CD4-positive, alpha-beta memory T cell (primary cell): ENCODE measurements at places on chromosomes 3 and 15. TPM values are rescaled to one million over a fixed set of nuclear protein-coding genes. Genes with fewer than 3 reads are reported as not detected.

DNA sequence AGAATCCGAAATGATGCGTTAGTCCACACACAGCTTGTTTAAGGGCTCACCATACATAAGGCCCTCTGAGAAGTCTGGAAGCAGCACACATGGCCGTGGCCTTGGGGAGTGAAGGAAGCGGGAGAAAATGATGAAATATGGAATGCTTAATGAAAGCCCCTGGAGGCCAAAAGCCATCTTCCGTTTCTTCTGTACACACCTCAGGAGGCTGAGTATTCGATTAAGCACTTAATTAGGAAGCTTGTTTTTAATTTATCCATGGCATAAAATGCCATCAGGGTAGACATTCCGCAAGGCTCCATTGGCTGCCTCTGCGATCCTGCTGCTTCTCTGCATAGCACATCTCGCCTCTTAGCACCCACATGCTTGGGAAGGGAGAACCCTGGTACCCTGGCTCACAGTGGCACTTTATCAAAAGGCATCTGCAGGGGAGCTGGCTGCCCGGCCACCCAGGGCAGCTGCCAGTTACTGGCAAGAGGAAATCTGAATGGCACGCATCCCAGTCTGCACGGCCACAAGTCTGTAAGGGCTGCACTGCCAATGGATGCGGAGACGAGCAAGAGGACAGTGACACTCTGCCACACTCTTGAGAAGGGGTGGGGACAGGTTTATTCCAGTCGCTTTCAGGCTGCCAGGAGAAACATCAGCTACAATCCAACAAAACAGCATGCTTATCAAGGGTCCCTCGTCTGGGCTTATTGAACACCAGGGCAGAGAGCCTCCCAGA, 356.2 kb downstream of the OCA2 start:
- no peak for DNase-seq
- no peaks in the 10 kb centered on the region for H3K4me1 ChIP-seq
- no peaks in the 10 kb centered on the region for H3K27me3 ChIP-seq
- H3K4me3 ChIP-seq, result no peak overlapping the region
- H3K27ac ChIP-seq, result no peak overlapping the region

- no peaks in the 10 kb centered on the region for H3K27me3 ChIP-seq
- H3K4me3 ChIP-seq, result no peak overlapping the region
- H3K36me3 ChIP-seq, result no peaks in the 10 kb centered on the region
- H3K27ac ChIP-seq, result no peak overlapping the region
Observed at GRCh38 chr3:147002721-147003120, 397.6 kb upstream of the PLSCR5 start.

DNA sequence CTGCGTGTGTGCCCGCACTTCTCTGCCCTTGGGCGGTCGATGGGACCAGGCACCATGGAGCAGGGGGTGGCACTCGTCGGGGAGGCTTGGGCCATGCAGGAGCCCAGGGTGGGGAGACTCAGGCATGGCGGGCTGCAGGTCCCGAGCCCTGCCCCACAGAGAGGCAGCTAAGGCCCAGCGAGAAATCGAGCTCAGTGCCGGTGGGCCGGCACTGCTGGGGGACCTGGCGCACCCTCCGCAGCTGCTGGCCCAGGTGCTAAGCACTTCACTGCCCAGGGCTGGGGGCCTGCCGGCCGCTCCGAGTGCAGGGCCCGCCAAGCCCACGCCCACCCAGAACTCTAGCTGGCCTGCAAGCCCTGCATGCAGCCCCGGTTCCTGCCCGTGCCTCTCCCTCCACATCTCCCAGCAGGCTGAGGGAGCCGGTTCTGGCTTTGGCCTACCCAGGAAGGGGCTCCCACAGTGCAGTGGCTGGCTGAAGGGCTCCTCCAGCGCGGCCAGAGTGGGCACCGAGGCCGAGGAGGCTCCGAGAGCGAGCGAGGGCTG, 553 bp upstream of the RTP4 start:
- H3K4me3 ChIP-seq, result peak overlapping the region; percentile 93
- H3K27me3 ChIP-seq, result no peaks in the 10 kb centered on the region
- peaks cover 24% of the 10 kb centered on the region for H3K4me1 ChIP-seq
- peaks cover 17% of the 10 kb centered on the region for H3K36me3 ChIP-seq

- no peak overlapping the region for H3K4me3 ChIP-seq
- H3K27ac ChIP-seq, result no peak overlapping the region
- H3K4me1 ChIP-seq, result no peaks in the 10 kb centered on the region
Observed at GRCh38 chr15:51652084-51652668, 29.1 kb upstream of the SCG3 start.

- no peak overlapping the region for H3K4me3 ChIP-seq
- H3K27me3 ChIP-seq, result no peaks in the 10 kb centered on the region
Observed at GRCh38 chr15:62209821-62210220, 44.7 kb upstream of the C2CD4B start.

DNA sequence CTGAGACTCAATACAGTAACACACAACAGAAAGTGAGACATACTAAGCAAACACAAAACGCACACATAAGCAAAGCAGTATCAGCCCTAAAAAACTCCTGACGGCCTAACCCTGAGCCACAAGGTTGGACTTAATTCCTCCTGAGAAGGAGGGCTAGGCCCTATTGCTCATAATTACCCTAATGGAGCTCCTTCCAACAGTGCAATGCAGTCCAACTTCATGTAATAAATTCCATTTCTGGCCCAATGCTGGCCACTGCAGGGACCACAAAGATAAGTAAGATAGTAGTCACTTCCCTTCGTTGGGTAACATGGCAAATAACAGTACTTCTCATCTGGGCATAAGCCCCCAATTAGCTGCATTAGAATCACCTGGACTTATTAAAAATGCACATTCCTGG, 4.2 kb downstream of the VPS39 start:
- peaks cover 5% of the 10 kb centered on the region for H3K36me3 ChIP-seq
- no peak for DNase-seq
- peaks cover 34% of the 10 kb centered on the region for H3K4me1 ChIP-seq
- H3K4me3 ChIP-seq, result no peak overlapping the region

GRCh38 chr15:24940236-24940635, 14.6 kb upstream of the SNRPN start:
- no peak for DNase-seq
- no peaks in the 10 kb centered on the region for H3K36me3 ChIP-seq
- H3K4me3 ChIP-seq, result no peak overlapping the region
- no peaks in the 10 kb centered on the region for H3K27me3 ChIP-seq

FBXL22 gene
- 1.9 TPM for total RNA-seq

GRCh38 chr3:112633191-112633590, 7.8 kb downstream of the CCDC80 start:
- DNase-seq, result no peak
- no peak overlapping the region for H3K27ac ChIP-seq
- no peak overlapping the region for H3K4me3 ChIP-seq
- H3K36me3 ChIP-seq, result no peaks in the 10 kb centered on the region

- peaks cover 5% of the 10 kb centered on the region for H3K36me3 ChIP-seq
- H3K27me3 ChIP-seq, result no peaks in the 10 kb centered on the region
Observed at GRCh38 chr3:42090973-42091731, at the start of gene TRAK1. Gene TRAK1 (plus strand): TSS chr3:42091357. CDS start chr3:42091470, 113 bp downstream.

- peaks cover 61% of the 10 kb centered on the region for H3K36me3 ChIP-seq
- no peak for DNase-seq
- H3K27ac ChIP-seq, result no peak overlapping the region
- no peaks in the 10 kb centered on the region for H3K27me3 ChIP-seq
- no peaks in the 10 kb centered on the region for H3K4me1 ChIP-seq
Observed at GRCh38 chr15:45674677-45675076, 39.8 kb downstream of the SQOR start.

DNA sequence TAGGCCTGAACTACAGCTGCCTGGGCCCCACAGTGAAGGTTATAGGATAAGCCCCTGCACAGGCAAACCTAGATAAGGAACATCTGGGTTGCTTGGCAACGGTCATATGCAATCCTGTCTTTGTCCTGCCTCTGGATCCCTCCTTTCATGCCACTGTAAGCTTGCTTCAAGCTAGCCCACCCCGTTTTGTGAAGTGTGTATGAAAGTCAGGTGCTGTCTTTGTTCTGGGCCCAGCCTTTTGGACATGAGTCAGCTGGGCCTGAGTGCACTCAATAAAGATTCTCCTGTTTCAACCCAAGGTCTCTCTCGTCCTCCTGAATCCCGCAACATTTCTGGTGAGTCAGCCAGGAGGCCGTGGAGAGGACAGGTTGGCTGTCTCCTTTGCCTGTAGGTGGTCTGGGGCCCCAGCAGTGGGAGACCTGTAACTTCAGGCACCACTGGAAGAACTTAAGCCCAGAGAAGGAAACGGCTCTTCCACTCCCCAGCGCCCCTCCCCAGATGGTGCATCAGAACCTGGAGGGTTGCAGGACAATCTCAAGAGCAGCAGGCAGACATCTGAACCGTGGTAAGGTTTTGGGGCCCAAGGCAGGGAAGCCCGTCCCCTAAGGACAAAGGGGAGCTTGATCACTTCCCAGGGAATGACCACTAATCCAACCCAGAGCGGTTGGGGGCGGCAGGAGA, 8.3 kb upstream of the SLC9C1 start:
- H3K27ac ChIP-seq, result no peak overlapping the region
- no peak overlapping the region for H3K4me3 ChIP-seq
- no peaks in the 10 kb centered on the region for H3K27me3 ChIP-seq
- DNase-seq, result no peak
- peaks cover 33% of the 10 kb centered on the region for H3K4me1 ChIP-seq

- H3K27me3 ChIP-seq, result no peaks in the 10 kb centered on the region
- no peak for DNase-seq
Observed at GRCh38 chr3:138202945-138203701, 16.0 kb downstream of the ARMC8 start.

DNA sequence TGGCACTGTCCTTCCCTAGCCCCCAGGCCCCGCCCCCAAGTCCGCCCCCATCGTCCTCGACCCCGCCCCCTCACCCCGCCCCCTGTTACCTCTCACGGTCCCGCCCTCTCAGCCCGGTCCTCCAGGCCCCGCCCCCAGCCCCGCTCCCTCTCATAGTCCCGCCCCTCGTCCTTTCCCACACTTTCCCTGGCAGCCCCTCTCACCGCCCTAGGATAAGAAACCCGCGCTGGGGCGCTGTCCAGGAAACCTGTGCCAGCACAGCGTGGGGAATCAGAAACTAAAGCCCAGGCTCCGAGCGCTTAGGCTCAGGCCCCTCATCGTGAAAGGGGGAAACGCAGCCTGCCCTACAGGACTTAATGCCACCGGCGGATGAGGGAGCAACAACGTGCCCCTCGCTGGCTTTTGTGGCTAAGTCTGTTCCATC, 20.9 kb downstream of the TRPM1 start:
- no peak overlapping the region for H3K4me3 ChIP-seq
- peaks cover 4% of the 10 kb centered on the region for H3K27me3 ChIP-seq
- H3K27ac ChIP-seq, result no peak overlapping the region
- no peaks in the 10 kb centered on the region for H3K4me1 ChIP-seq
- DNase-seq, result peak; percentile 8
- no peaks in the 10 kb centered on the region for H3K36me3 ChIP-seq

ALDH1L1 gene
- total RNA-seq, result not detected

DNA sequence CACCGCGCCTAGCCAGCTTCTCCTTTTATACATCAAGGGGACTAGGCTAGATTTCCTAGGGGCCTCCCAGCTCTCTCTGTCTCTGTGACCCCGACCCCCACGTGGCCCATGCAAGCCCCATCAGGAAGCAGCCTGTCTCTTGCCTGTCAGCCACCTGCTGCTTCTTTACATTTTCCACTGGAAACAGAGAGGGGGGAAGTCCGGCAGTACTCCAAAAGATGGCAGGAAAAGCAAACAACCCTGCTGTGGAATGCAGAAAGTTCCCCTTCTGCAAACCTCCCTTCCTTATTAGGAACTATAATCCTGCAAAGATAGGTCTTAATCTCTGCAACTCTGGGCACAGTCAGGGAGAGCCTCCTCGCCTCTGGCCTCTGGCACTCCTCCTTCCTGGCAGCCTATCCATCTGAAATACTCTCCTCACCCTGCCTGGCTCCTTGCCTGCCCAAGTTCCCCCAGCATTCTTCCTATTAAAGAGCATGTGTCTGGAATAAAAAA, 47.4 kb upstream of the HACD2 start:
- no peak overlapping the region for H3K4me3 ChIP-seq
- H3K27me3 ChIP-seq, result no peaks in the 10 kb centered on the region
- H3K27ac ChIP-seq, result no peak overlapping the region
- DNase-seq, result no peak
- H3K36me3 ChIP-seq, result no peaks in the 10 kb centered on the region

GRCh38 chr3:187648177-187648576, 22.0 kb downstream of the SST start:
- no peak overlapping the region for H3K4me3 ChIP-seq
- H3K27ac ChIP-seq, result no peak overlapping the region
- no peaks in the 10 kb centered on the region for H3K36me3 ChIP-seq
- DNase-seq, result no peak

DNA sequence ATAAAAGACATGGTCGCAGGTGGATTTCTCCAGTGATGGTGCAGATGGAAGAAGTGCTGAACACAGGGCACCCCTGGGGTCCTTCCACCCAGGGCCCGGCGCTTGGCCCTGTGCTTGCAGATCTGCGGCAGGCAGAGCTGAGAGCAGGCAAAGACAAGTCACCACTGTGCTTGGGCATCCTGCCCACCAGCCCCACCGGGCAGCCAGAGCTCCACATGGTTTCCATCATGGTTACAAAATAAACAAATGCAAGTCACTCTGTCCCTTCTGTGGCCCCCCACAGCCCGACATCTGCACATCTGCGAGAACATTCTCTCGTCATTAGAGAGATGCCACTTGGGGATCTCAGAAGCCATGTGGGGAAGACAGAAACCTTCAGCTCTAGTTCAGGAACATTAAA, 37.6 kb upstream of the SFMBT1 start:
- H3K4me3 ChIP-seq, result no peak overlapping the region
- no peak for DNase-seq
- no peaks in the 10 kb centered on the region for H3K27me3 ChIP-seq
- no peak overlapping the region for H3K27ac ChIP-seq
- H3K36me3 ChIP-seq, result no peaks in the 10 kb centered on the region

- DNase-seq, result no peak
- peaks cover 54% of the 10 kb centered on the region for H3K36me3 ChIP-seq
- no peaks in the 10 kb centered on the region for H3K27me3 ChIP-seq
- no peaks in the 10 kb centered on the region for H3K4me1 ChIP-seq
Observed at GRCh38 chr15:43408789-43409188, 37.9 kb downstream of the TUBGCP4 start.

- no peaks in the 10 kb centered on the region for H3K27me3 ChIP-seq
- DNase-seq, result no peak
- no peak overlapping the region for H3K27ac ChIP-seq
Observed at GRCh38 chr15:72289597-72290325, 17.4 kb upstream of the PARP6 start.

OTOL1 gene
- total RNA-seq, result not detected

KNG1 gene
- not detected for total RNA-seq

- no peaks in the 10 kb centered on the region for H3K27me3 ChIP-seq
- no peak for DNase-seq
- no peak overlapping the region for H3K27ac ChIP-seq
- no peaks in the 10 kb centered on the region for H3K36me3 ChIP-seq
- H3K4me3 ChIP-seq, result no peak overlapping the region
Observed at GRCh38 chr3:129352045-129352444, 73.4 kb downstream of the HMCES start.

DNA sequence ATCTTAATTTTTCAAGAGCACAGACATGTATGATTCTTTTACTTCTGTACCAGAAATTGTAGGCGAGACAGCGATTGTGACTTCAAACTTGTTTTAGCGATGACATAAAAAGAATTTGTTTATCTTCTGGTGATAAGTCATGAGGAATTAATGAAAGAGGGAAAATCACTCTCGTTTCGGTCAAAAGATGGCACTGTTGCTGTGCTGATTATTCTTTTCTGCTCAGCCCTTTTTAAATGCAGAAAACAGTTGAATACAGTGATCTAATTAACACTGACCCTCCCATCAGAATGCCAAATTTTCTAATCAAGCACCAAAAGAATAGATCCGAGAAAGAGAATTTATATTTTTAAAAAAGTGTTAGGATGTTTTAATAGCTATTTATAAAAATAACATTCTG, 52.6 kb downstream of the NSUN3 start:
- H3K27me3 ChIP-seq, result no peaks in the 10 kb centered on the region
- no peak overlapping the region for H3K4me3 ChIP-seq
- H3K36me3 ChIP-seq, result no peaks in the 10 kb centered on the region
- H3K27ac ChIP-seq, result no peak overlapping the region
- no peak for DNase-seq
- H3K4me1 ChIP-seq, result no peaks in the 10 kb centered on the region
